ENCODE measurements at places on chromosomes 1 and 21. TPM values are rescaled to one million over a fixed set of nuclear protein-coding genes. Genes with fewer than 3 reads are reported as not detected.

DNA sequence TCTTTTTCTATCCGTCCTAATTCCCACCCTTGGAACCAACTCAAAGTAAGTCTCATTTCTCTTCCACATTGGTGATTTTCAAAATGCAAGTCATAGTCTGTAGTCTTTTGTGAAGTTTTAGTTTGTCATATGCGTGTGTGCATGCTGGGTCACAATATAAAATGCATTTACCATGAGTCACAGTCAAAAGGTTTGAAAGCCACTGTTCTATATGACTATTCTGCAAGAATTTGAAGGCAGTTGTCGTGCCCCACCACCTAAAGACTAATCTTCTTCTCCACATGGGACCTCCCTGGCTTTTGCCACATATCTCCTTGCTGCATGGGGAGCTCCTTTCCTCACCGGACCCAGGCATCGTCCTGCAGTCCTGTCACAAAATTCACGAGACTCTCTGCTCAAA, 1.6 kb downstream of the STPG1 start:
- no peak for DNase-seq

DNA sequence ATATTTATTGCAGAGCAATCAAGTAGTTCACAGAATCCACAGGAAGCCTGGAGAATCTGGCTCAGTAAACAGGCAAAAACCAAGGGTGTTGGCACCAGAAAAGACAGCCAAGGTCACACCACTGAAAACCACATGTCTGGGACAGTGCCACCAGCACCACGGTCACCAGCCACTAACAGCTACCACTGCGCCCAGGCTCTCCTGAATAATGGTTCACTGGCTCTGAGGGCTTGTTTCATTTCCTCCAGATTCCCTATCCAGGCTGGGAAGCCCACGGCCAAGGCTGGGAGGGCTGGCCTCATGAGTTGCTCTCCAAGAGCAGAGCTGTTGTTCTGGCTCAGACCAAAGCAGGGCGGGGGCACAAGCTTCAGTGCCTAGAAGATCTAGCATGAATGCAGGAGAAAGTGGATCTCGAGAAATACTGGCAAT, 54.5 kb upstream of the PTGFRN start:
- no peak for DNase-seq

- no peak for DNase-seq
Observed at GRCh38 chr1:33616780-33617179, 144.3 kb downstream of the ZSCAN20 start.

DNA sequence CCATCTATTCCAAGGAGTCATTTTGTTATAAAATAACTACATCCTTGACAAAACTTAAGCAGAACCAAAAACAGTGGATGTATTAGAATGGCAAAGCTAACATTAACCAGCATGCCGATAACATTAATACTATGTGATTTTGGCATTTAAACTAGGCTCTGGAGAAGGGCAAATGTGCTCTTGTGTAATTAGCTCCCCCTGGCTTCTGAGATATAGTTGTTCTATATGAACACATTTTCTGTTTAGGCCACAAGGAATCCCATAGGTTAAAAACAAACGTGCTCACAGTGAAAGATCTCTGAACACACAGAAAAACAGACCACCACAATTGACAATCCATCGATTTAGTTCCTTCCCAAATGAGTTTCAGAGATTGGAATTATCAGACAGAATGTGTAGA, 57.4 kb upstream of the TARS2 start:
- DNase-seq, result no peak

GRCh38 chr1:169779970-169780369, 14.7 kb downstream of the METTL18 start:
- no peak for DNase-seq

GRCh38 chr1:51172811-51173210, 63.3 kb upstream of the RNF11 start:
- DNase-seq, result no peak

DNA sequence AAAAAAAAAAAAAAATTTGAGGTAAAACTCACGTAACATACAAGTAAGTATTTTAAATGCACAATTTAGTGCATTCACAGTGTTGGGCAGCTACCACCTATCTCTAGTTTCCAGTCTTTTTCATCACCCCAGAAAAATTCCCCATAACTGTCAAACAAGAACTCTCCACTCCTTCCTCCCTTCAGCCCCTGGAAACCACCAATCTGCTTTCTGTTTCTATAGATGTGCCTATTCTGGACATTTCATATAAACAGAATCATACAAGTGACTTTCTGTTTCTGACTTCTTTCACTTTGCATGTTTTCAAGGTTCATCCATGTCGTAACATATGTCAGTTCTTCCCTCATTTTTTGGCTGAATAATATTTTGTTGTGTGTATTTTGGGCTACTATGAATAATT, 24.9 kb upstream of the ETS2 start:
- no peak for DNase-seq

DNA sequence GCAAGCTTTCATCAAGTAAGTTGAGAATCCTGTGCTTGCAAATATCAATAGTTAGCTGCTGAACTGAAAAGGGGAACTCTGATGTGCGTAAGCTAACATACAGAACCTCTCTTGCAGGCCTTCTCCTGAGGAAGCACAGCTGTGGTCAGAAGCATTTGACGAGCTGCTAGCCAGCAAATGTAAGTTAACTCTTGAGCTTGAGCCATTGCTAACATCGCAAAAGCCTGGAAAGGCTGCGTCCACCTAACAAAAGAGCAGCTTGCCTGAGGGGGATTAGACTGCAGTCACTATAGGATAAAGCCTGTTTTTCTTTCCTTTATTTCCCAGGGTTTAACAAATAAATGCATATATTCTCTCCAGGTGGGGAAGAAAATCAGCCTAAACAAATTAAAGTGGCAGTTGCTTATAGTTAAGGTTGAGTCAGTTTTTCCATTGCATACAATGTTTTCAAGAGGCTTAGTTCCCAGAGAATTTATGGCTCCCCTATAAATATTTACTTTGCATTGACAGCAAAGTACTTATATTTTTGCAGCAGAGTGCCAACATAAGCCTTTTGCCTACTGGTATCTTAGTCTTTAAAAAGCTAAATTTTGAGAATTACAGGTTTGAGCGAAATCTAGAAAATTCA, 1.5 kb downstream of the RGS2 start:
- no peak for DNase-seq

DNA sequence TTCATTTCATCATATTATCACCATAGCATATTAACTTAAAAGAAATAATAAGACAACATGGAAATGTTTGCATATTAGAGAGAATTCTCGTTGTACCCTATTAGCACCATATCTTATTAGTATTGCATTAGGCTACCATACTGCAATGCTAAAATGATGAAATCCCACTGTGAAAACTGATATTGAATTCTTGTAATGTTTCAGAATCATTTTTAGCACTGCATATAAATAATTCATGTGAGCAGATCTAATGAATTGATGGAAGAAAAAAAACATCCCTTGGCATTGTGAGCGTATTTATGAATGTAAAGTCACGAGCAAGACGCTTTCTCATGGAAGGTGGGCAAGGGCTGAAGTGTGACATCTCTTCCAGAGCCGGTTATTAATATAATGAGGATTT, 257.1 kb upstream of the PTBP2 start:
- no peak for DNase-seq

- no peak for DNase-seq
Observed at GRCh38 chr21:31803039-31804007, 69.5 kb upstream of the HUNK start.

GRCh38 chr1:74205266-74205665, 7.2 kb downstream of the FPGT start:
- no peak for DNase-seq

DNA sequence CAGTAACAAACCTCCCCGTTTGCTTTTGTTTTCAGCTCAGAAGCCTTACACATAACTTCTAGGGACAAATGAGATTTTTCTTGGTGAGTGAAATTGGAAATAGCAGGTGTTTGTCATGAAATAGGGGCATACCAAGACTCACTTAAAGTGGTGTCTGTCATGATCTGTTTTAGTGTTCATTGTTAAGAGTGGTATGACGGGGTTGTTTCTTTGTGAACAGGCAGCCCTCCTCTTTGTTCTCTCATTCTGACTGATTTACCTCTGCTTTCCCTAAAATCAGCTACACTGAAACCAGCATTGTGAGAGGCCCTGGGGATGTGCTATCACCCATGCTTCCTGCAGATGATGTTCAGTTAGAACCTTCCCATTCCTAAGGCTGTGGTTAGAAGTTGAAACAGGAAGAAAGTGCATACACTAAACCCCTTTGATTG, 2.5 kb upstream of the ERO1B start:
- DNase-seq, result no peak

DNA sequence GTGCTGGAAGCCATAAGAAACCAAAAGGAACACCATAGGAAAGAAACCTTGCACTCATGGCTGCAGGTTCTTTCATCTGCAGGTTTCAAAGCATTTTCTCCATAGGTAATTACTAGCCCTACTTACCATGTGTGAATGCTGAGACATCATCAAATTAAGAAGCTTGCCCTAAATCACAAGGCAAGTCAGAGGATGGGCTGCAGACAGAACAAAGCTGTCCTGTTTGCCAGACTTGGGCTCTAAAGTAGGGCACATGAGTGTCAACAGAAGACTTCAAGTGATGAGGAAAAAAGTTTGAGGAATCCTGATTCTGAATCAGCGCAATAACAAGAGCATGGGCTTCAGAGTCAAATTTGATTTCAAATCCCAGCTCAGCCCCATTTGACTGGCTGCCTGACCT, 5.8 kb upstream of the EPS15 start:
- DNase-seq, result no peak

DNA sequence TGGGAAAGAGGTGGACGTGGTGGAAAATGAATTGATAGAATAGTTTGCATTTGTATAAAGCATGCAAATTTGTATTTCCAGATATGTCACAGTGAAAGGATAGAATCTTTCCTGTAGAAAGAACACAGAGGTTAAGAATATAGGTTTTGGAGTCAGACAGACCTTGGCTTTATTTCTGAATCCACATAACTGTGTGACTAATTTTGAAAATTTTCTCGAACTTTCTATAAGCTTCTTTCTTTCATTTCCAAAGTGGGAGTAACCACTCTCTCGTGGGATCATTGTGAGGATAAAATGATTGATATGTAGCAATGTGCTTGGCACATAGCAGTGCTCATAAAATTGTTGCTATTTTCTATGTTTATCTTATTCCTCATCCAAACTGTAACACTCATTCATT, 108.8 kb downstream of the DISC1 start:
- no peak for DNase-seq

DNA sequence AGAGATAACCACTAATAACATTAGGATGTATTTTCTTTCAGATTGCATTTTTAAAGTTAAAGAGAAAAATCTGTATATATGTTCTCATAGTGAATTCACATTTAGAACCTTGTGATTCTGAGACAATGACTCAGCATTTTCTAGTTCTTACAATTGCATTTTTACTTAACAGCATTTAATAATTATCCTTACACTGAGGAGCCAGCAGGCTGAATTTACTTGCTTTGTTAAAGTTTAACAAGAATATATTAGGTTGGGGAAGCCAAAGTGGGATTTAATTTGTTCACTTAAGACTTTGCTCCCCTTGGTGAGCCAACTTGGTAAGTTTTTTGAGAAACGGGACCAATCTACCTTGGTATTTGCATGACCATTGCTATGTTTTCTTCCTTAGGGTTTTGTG, 4.5 kb downstream of the PATJ start:
- no peak for DNase-seq

GRCh38 chr1:47996406-47997226, 569 bp downstream of the TRABD2B start:
- DNase-seq, result no peak

- DNase-seq, result no peak
Observed at GRCh38 chr1:232009741-232010140, 383.2 kb downstream of the DISC1 start.

DNA sequence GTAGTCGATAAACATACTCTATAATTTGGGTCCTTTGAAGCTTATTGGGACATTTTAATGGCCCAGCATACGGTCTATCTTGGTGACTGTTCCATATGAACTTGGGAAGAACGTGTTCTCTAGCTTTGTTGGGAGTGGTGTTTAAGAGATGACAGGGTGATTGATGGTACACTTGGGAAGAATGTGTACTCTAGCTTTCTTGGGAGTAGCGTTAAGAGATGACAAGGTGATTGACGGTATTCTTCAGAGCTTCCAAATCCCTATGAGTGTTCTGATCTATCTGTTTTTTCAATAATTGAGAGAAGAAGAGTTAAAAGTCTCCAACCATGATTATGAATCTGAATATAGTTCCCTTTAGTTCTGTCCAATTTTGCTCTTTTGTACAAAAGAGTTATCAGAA, 9.4 kb downstream of the NPHP4 start:
- no peak for DNase-seq

DNA sequence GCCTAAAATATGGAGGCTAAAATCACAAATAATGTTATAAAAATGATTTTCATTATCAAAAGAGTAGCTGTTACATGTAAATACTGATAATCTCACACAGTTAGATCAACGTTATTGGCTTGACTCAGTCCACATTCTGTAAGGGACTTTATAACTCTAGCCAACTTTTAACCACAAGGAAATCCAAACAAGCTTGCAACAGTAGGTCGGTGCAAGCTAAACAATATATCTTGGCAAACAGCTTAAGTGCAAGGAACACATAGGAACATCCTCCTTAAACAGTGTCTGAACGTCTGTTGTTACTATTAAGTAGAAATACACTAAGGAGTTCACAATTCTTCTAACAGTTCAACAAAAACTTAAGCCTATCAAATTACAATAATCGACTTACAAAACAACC, 126.7 kb downstream of the EIF4G3 start:
- no peak for DNase-seq

- no peak for DNase-seq
Observed at GRCh38 chr1:175400766-175401165, 208.2 kb upstream of the KIAA0040 start.

DNA sequence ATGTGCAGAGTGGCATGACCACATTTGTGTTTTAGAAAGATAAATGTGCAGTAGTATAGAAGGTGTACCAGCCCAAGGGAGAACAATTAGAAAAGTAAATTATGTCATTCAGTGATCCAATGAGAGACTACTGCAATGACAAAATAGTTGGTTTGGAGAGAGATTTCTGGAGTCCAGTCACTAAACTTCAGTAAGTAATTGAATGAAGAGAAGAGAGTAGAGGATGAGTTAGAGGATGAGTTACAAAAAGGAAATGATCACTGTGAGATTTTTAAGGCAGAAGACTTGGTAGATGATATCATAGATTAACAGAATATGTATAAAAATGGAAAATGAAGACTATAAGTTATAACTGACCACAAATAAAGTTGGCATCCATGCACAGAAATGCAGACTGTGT, 8.4 kb downstream of the CR2 start:
- no peak for DNase-seq

GRCh38 chr1:1758692-1759455, 19.4 kb downstream of the NADK start:
- peak; percentile 84 for DNase-seq

- no peak for DNase-seq
Observed at GRCh38 chr1:168202941-168203654, 22.7 kb upstream of the SFT2D2 start.

GRCh38 chr1:64623750-64624191, 121.1 kb upstream of the RAVER2 start:
- DNase-seq, result no peak

Gene ODF2L
- 26.7 TPM for total RNA-seq

Gene HES3
- not detected for total RNA-seq

Gene NBPF4
- total RNA-seq, result not detected

Gene NVL
- 18.7 TPM for total RNA-seq

Gene PIGR
- total RNA-seq, result not detected

Gene BRDT
- not detected for total RNA-seq

Gene PTGER3
- 7.9 TPM for total RNA-seq

Gene CACNA1E
- total RNA-seq, result not detected

Gene UTS2
- not detected for total RNA-seq

Gene OR2G6
- total RNA-seq, result not detected

Gene FAM163A
- not detected for total RNA-seq

Gene CD2
- total RNA-seq, result not detected

Gene ST6GALNAC3
- 1.6 TPM for total RNA-seq

Measured in chondrocyte (in vitro differentiated cells).